ENCODE measurements at places on chromosomes 4 and X. TPM values are rescaled to one million over a fixed set of nuclear protein-coding genes. Genes with fewer than 3 reads are reported as not detected.

The TEC gene
- 4.3 TPM for total RNA-seq

The CT55 gene
- total RNA-seq, result not detected

The RHOXF2B gene
- not detected for total RNA-seq

The IL21 gene
- total RNA-seq, result not detected

The VAMP7 gene
- 36.5 TPM for total RNA-seq

DNA sequence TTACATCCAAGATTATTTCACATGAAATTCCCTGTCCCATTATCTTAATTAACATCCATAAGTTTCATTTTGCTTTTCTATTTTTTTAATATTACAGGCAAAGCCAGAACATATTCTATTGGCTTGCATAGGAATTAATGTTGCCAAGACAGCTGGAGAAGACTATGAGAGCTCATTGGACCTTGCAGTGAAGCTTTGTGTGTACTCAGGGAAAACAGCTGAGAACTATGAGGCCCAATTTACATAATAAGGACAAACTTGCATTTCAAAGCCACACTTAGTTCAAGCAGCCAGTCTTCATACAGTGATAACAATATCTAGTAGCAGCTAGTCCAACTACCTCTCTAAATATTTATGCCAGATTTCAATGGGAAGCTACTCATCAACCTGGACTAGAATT is 134.4 kb downstream of the DDX53 start:
- no peak overlapping the region for H3K27ac ChIP-seq
- H3K36me3 ChIP-seq, result no peaks in the 10 kb centered on the region
- H3K4me1 ChIP-seq, result no peaks in the 10 kb centered on the region
- no peak overlapping the region for H3K4me3 ChIP-seq
